ENCODE measurements at places on chromosomes 6 and 20.

GRCh38 chr6:52536424-52536916, 40.4 kb downstream of the TRAM2 start:
- DNase-seq: no peak

GRCh38 chr6:19413323-19413722, 423.8 kb upstream of the ID4 start:
- no peak for DNase-seq

DNA sequence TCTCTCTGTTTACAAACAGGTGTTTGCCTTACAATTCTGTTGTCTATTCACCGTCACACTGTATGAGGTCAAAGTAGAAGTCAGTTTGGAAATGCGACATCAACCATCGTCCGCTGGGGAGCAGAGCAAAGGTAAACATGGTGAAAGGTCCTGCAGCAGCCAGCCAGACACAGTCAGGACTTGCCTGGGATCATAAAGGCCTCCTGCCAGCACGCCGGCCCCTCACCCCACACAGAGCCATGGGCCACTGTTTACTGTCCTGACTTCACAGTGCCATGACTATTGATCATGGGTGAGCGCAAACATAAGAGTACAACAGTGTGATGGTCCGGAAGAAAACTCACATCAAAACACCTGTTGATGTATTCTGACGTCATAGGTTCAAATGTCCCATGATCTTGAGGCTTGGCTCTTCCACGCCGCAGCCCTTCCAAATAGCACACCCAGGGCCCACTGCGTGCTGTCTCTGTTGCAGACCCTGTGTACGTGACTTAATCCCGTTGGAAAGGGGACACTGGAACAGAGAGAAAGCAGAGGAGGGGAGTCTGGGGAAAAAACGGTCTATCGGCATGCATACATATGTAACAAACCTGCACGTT, 16.9 kb upstream of the PPP1R3G start:
- DNase-seq: no peak

- DNase-seq: no peak
These were observed 289.3 kb downstream of the FARS2 start for GRCh38 chr6:5550631-5551030.

DNA sequence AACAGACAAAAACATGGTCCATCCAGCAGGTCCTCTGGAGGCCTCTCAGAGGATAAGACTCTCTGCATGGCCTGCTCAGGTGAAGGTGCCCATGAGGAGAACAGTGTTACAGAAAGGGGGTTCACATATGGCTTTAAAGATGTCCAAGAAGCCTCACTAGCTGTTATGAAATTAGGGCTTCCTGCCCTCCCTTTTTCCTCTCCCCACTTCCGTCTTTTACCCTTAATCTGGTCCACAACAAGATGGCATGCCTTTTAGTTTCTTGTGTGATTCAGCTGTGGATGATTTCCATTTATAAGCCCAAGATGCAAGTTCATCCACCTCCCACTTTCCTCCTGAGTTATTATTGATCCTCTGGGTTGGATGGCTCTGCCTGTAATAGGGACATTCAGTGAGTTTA, 14.0 kb downstream of the GCNT2 start:
- DNase-seq: no peak

- DNase-seq: no peak
These were observed 50.6 kb downstream of the NUP153 start for GRCh38 chr6:17656092-17656491.

DNA sequence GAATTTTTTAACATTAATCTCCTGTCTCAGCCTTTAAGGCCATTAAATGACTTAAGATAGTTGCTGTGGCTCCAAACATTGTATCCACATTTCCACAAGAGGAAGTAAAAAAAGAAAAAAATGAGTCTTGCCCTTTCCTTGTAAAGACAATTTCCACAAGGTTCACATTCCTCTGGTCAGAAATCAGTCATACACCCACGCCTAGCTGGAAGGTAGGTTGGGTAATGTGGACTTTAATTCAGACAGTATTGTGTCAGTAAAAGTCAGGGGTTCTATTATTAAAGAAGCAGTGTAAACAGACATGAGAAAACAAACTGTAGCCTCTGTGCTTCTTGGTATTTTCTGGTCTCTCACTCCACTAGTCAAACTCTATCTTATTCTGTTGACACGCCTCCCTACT, 682.0 kb downstream of the GRIK2 start:
- DNase-seq: no peak

- DNase-seq: no peak
These were observed 130.6 kb upstream of the C6orf118 start for GRCh38 chr6:165439928-165440554.
